K562 (cell line): ENCODE measurements at places on chromosomes 16 and 17. TPM values are rescaled to one million over a fixed set of nuclear protein-coding genes. Genes with fewer than 3 reads are reported as not detected.

CRISPLD2 gene
- 0.22 and 0.24 TPM in 2 replicates for total RNA-seq

RMI2 gene
- 33.7 and 38.8 TPM in 2 replicates for total RNA-seq

RNF135 gene
- total RNA-seq: 0.09 TPM in 1 of 2 replicates, not detected in the other

KIF2B gene
- not detected in 2 replicates for total RNA-seq

GRCh38 chr16:49737541-49737940 lies 118.4 kb downstream of the ZNF423 start:
- H3K4me3 ChIP-seq: no peak overlapping the region
- no peak for DNase-seq
- no peaks in the 10 kb centered on the region for H3K4me1 ChIP-seq
- H3K27ac ChIP-seq: no peak overlapping the region
- peaks cover 46% of the 10 kb centered on the region for H3K27me3 ChIP-seq
- no peaks in the 10 kb centered on the region for H3K36me3 ChIP-seq

DNA sequence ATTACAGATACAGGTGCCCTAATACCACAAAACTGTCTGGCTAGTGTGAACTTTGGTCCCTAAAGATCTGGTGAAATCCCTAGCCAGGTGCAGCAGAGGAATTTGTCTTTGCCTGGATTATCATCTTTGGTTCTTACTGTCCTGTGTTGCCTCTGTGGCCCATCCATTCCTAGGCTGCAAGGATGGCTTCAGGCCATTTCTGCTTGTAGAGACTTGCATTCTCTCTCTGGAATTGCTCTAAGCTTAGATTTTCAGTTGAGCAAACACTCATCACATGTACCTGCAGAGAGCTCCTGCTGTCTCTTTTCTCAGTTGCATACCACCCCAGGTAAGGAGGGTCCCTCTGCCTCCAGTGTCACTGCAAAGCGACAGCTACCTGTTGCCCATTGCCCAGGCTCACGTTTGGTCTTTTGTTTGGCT lies 114.9 kb downstream of the PRKCA start:
- no peak overlapping the region for H3K4me3 ChIP-seq
- peaks cover 6% of the 10 kb centered on the region; the same call in 1 of the 2 replicates for H3K4me1 ChIP-seq
- no peaks in the 10 kb centered on the region for H3K36me3 ChIP-seq
- no peaks in the 10 kb centered on the region for H3K27me3 ChIP-seq
- H3K27ac ChIP-seq: no peak overlapping the region

DNA sequence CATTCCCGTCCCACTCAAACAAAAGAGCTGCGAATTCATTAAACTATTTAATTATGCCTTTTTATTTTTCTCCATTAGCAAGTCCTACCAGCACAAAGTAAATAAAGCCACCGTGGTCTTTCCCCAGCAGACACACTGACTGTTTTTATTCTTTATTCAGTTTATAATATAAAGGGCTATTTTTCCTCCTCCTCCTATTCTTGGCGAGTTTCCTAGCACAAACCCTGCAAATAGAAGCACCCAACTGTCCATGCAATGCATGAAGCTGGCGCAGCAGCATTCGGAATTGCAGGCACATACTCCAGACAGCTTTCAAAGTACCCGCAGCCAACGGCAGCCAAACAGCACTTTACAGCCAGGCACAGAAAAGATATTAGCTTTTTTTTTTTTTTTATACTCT lies 583.4 kb upstream of the PSMD7 start:
- no peaks in the 10 kb centered on the region for H3K36me3 ChIP-seq
- no peaks in the 10 kb centered on the region for H3K4me1 ChIP-seq
- no peak for DNase-seq

DNA sequence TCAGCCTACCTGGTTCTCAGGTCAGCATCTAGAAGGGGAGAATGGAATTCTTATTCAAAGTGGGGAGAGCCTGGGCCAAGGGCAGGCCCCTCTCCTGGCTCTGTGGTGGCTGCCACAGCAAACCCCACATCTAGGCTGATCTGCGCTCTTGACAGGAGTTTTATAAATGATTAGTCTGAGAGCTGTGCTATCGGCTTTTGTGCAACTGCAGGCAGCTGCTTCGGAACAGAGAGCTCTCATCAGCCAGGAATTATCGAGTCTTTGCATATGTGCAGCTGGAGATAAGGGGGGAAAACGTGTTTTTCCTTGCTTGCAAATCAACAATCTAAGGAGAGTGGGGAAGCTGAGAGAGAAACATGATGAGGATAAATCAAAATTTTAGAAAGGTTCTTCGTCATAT lies 91.7 kb downstream of the HS3ST3A1 start:
- DNase-seq: peak; percentile 70
- H3K4me1 ChIP-seq: peaks cover 53% of the 10 kb centered on the region
- H3K27ac ChIP-seq: peak overlapping the region; percentile 89
- peaks cover 5% of the 10 kb centered on the region; the same call in 1 of the 3 replicates for H3K36me3 ChIP-seq
- peak overlapping the region; percentile 13; the same call in 1 of the 2 replicates for H3K4me3 ChIP-seq

DNA sequence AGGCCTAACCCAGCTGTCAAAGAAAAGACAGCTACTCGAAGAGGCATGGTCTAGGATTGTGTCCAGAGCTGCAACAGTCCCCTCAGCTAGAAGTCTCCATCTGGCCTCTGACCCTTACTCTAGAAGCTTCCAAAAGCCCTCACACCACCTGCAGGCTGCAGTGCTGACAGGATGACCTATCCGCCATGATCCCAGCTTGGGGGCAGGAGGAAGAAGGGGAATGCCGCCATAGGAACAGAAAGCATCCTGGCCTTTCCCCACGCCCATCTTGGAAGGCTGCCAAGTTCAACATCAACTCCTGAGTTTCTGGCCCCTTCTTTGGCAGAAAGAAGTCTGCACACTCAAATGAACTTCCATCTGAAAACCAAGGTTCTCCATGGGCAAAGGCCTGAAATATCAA lies 3.1 kb upstream of the KRT36 start:
- no peak for DNase-seq
- H3K27me3 ChIP-seq: peaks cover 12% of the 10 kb centered on the region; the same call in 1 of the 2 replicates
- no peak overlapping the region for H3K27ac ChIP-seq
- H3K36me3 ChIP-seq: no peaks in the 10 kb centered on the region
- no peak overlapping the region for H3K4me3 ChIP-seq
- peaks cover 9% of the 10 kb centered on the region for H3K4me1 ChIP-seq

GRCh38 chr17:68326681-68327080 lies 35.4 kb downstream of the ARSG start:
- no peaks in the 10 kb centered on the region for H3K4me1 ChIP-seq
- H3K27ac ChIP-seq: no peak overlapping the region
- no peaks in the 10 kb centered on the region for H3K36me3 ChIP-seq
- no peak for DNase-seq

DNA sequence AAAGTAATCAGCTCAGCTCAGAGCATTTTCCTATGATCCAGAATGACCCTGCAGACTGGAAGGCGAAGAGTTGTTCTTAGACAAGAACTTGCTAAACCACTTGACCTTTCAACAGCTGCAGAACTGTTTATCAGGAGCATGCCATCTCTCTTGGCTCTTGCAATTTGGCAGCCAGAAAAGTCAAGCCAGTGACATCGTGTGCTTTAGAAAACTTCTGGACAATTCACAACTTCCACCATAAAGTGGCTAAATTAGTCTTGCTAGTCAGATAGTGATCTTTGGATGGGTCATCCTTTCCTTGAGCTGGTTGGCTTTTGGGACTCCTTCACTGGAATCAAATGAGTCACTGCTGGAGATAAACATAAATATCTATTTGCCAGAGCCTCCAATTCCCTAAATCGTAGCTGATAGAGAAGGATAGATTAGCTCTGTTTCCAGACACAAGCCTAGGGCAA lies 146.5 kb downstream of the MAP2K6 start:
- H3K36me3 ChIP-seq: no peaks in the 10 kb centered on the region
- H3K4me1 ChIP-seq: no peaks in the 10 kb centered on the region
- H3K27me3 ChIP-seq: no peaks in the 10 kb centered on the region
- DNase-seq: no peak

GRCh38 chr16:11783319-11784037 lies 13.6 kb downstream of the ZC3H7A start:
- H3K27ac ChIP-seq: peak overlapping the region; percentile 15; the same call in 2 of the 3 replicates
- H3K27me3 ChIP-seq: no peaks in the 10 kb centered on the region
- peak; percentile 28 for DNase-seq
- peaks cover 33% of the 10 kb centered on the region; the same call in 2 of the 3 replicates for H3K36me3 ChIP-seq

- H3K4me3 ChIP-seq: no peak overlapping the region
- H3K36me3 ChIP-seq: no peaks in the 10 kb centered on the region
- H3K4me1 ChIP-seq: no peaks in the 10 kb centered on the region
- H3K27me3 ChIP-seq: no peaks in the 10 kb centered on the region
Measured at GRCh38 chr17:9044772-9045463, 23.6 kb downstream of the NTN1 start.

- no peak overlapping the region for H3K4me3 ChIP-seq
- H3K27ac ChIP-seq: no peak overlapping the region
- DNase-seq: peak; percentile 89
- no peaks in the 10 kb centered on the region for H3K27me3 ChIP-seq
Measured at GRCh38 chr16:66947302-66948065, 12.2 kb downstream of the CES2 start.

DNA sequence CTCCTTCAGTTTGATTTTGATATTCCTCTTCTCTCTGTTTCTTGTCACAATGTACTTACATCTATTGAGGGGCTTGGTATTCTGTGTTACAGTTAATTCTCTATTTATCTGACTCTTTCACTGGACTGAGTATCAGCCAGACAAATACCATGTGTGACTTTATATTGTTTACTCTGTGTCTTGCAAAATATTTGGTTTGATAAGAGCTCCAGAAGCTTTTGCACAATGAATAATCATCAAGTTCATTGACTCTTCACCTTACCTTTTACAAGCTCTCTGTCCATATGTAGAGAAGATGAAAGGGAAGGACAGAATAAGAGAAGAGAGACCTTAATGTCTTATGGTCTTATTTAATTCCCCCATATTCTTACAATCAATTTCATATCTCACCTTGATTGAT lies 877.7 kb upstream of the CDH8 start:
- H3K4me3 ChIP-seq: no peak overlapping the region
- H3K27me3 ChIP-seq: no peaks in the 10 kb centered on the region
- no peak overlapping the region for H3K27ac ChIP-seq
- H3K4me1 ChIP-seq: no peaks in the 10 kb centered on the region

DNA sequence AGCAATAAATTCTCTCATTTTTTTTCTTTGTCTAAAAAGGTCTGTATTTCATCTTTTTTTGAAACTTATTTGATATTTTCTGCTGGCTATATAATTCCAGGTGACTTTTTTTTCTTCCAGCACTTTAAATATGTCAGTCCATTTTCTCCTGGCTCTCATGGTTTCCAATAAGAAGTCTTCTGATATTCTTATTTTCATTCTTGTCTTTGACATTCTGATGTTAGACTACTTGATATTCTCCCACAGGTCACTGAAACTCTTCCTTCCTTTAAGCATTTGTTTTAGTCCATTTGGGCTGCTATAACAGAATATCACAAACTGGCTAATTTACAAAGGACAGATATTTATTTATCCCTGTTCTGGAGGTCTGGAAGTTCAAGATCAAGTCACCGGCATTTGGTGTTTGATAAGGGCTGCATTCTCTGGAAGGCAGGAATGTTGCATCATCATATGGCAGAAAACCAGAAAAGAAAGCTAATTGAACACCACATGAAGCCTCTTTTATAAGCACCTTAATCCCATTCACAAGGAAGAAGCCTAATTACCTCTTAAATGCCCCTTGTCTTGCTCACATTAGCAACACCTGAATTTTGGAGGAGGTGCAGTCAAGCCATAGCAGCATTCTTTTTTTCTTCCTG lies 242.1 kb upstream of the TNRC6C start:
- no peaks in the 10 kb centered on the region for H3K4me1 ChIP-seq
- no peak overlapping the region for H3K27ac ChIP-seq
- H3K27me3 ChIP-seq: no peaks in the 10 kb centered on the region; the same call in 2 of the 3 replicates
- no peaks in the 10 kb centered on the region for H3K36me3 ChIP-seq
- DNase-seq: no peak
